ENCODE measurements at places on chromosomes 13 and 19. TPM values are rescaled to one million over a fixed set of nuclear protein-coding genes. Genes with fewer than 3 reads are reported as not detected.

The ZNF525 gene
- total RNA-seq = 8.3 TPM

- no peak for DNase-seq
Measured at GRCh38 chr13:95579303-95579702, 26.8 kb downstream of the CLDN10 start.

GRCh38 chr13:111472083-111472482 lies 151.6 kb downstream of the TEX29 start:
- DNase-seq = no peak

GRCh38 chr19:15213715-15214381 lies 13.1 kb upstream of the NOTCH3 start:
- DNase-seq = peak; percentile 63

The ZGLP1 gene
- total RNA-seq = 1.9 TPM

- DNase-seq = peak; percentile 82
Measured at GRCh38 chr19:13012690-13013608, 17.7 kb downstream of the NFIX start.

- DNase-seq = no peak
Measured at GRCh38 chr19:13234518-13234917, 84.3 kb downstream of the IER2 start.

The U2AF1L4 gene
- 12.2 TPM for total RNA-seq

DNA sequence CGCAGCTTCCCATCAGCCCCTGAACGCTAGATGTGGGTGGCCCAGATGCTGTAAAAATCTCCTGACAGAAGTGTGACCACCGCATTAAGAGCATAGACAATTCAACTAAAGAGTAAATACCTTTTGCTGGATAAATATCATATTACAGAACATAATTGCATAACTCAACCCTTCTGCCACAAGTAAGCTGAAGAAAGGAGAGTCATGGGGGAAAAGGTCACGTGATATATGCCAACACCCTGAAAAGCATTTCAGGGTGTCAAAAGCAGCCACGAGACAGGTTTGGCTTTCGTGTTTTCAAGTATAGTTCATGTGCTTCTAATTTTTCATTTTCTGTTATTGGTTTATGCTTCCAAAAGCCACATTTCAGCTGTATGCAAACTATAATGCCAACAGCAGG lies 71.3 kb downstream of the LHFPL6 start:
- DNase-seq = peak; percentile 61

DNA sequence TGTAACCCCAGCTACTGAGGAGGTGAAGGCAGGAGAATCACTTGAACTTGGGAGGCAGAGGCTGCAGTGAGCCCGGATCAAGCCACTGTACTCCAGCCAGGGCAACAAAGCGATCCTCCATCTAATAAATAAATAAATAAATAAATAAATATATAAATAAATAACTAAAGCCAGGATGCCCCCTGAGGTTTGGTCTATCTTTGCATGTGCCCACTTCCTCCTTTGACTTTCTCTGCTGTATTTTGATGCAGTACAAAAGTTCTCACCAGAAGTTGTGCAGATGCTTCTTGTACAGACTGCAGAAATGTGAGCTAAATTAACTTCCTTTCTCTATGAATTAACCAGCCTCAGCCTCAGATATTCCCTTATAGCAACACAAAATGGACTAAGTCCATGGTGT lies 6.5 kb upstream of the N4BP2L2 start:
- DNase-seq = no peak

The EID2B gene
- total RNA-seq = 4.8 TPM

DNA sequence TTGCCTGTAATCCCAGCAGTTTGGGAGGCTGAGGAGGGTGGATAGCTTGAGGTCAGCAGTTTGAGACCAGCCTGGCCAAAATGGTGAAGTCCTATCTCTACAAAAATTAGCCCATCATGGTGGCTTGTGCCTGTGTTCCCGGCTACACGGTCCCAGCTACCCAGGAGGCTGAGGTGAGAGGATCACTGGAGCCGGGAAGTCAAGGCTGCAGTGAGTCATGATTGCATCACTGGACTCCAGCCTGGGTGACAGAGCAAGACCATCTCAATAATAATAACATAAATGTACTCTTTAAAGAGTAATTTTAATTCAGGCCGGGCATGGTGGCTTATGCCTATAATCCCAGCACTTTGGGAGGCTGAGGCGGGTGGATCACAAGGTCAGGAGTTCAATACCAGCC lies 38.7 kb downstream of the SKA3 start:
- DNase-seq = peak; percentile 38

- no peak for DNase-seq
Measured at GRCh38 chr13:52954838-52955237, 73.8 kb upstream of the OLFM4 start.

The RYR1 gene
- total RNA-seq = 0.06 TPM

DNA sequence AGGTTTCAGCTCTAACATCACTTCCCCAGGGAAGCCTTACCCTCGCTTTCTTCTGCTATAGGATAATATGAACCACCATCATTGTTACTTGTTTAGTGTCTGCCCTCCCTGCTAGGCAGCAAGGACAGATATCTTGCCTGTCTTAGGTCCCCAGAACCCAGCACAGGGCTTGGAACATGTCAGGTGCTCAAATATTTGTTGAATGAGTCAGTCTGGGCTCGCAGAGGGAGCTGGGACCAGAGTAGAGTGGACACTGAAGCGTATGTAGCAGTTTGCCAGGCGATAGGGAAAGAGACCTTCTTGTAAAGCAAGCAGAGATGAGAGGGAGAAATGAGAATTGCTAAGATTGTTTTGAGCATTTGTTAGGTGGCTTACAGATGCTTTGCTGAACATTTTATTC lies 11.7 kb downstream of the BCKDHA start:
- peak; percentile 42 for DNase-seq

- no peak for DNase-seq
Measured at GRCh38 chr13:91948736-91949135, 550.3 kb downstream of the GPC5 start.

The ZNF835 gene
- not detected for total RNA-seq

Measured in LHCN-M2 (cell line).